Fibroblast of skin of scalp (primary cell): ENCODE measurements at places on chromosomes 13 and 19.

- DNase-seq = peak; percentile 97
Measured at GRCh38 chr19:18322759-18323460, at the start of gene LSM4. TSS of gene LSM4 (minus strand) at chr19:18323076. CDS start at chr19:18323020, 56 bp downstream.

GRCh38 chr19:8158411-8159074, 9.2 kb upstream of the FBN3 start:
- DNase-seq = peak; percentile 61

DNA sequence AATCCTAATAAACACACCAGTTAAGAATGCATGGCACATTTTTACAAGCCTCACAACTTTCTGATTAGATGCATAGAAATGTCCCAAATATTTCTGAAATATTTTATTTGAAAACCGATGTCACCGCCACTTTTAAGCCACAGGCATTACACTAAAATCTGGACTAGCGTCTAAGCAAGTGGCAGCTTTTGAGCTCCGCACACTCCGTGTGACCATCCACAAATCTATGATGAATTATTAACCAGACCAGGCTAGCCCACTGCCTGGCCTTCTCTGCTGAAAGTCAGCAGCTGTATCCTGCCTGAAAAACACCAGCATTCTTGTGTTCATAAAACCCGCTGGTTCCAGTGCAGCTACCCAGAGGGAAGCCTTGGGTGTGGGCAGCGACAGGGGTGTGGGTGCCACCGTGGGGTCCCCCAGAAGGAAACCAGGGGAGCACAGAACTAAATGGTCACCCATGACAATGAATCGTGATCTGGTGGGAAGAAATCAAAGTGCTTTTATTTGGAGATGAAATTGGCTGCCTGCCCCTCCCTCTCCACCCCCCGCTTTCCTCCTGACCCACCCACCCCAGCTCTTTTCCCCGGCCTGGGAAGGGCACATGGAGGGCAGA, 13.8 kb downstream of the RASA3 start:
- DNase-seq = peak; percentile 74

DNA sequence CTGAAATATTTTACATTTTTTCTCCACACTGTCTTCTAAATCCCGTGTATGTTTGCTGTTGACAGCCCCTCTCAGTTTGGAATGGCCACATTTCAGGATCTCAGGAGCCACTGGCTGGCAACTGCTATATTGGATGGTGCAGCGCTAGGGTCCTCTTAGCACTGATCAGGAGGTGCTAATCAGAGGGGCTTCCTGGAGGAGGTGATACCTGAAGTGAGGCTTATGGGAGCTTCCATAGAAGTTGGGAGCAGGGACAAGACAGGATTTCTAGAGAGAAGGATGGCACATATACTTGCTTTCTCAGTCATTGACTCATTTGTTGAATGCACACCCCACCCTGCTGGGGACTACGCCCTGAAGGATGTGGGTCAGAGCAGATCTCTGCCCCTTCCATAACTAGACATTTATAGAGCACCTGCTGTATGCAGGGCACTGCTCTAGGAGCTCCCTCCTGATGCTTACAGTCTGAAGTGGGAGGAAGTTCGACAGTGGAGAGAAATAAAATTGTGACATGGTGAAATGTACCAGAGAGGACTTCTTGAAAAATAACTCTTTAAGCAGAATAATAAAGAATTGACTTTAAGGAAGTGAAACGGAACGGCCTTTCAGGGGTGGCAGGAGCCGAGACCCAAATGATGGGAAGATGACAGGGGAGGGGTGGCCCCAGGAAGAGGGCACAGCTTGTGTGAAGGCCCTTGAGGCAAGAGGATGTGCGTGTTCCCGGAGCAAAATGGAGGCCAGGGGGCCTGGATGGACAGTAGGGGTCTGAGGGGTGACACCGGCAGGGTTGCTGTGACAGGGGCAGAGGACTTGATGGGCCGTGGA, 13.1 kb downstream of the AP2A1 start:
- DNase-seq = no peak

GRCh38 chr13:100619940-100620339, 31.4 kb upstream of the GGACT start:
- DNase-seq = no peak

DNA sequence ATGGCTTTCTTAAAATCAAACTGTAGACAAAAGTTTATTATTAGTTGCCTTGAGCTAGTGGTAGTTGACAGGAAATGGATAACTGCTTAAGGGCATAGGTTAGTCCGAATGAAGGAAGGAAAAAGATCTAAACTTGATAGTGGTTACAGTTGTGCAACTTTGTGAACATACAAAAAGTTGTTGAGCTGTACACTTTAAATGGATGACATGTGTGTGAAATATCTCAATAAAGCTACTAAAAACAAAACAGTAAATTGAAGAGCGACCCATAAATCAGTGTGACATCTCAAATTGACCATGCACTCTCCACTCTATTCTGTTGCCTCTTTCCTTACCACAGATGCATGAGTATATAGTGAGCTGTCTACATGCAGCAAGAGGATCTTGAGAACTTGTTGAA, 1757.8 kb downstream of the PCDH9 start:
- DNase-seq = no peak
